Activated T-helper 17 cell treated with anti-CD3 and anti-CD28 coated beads, Interleukin-2, amount 50 U/mL, for 72 hours (primary cell): ENCODE measurements at places on chromosomes 3 and 15. TPM values are rescaled to one million over a fixed set of nuclear protein-coding genes. Genes with fewer than 3 reads are reported as not detected.

CACNA1D gene
- 0.56 TPM for total RNA-seq

CYP8B1 gene
- total RNA-seq = not detected

UNC13C gene
- not detected for total RNA-seq

SLC12A8 gene
- 0.53 TPM for total RNA-seq

RHCG gene
- total RNA-seq = not detected

RBMS3 gene
- total RNA-seq = 5.8 TPM

MKRN3 gene
- 0.29 TPM for total RNA-seq

NOP10 gene
- total RNA-seq = 150 TPM

HYKK gene
- 0.91 TPM for total RNA-seq

SYNM gene
- total RNA-seq = 0.43 TPM

CLRN1 gene
- total RNA-seq = not detected

POTEB gene
- not detected for total RNA-seq

FBXW12 gene
- not detected for total RNA-seq

MESP2 gene
- total RNA-seq = not detected

CHRNA5 gene
- 14.1 TPM for total RNA-seq

GHSR gene
- total RNA-seq = not detected

CSNK1G1 gene
- total RNA-seq = 38.0 TPM

FETUB gene
- total RNA-seq = not detected

GRK7 gene
- total RNA-seq = not detected

CCDC9B gene
- total RNA-seq = 2.7 TPM

DZIP1L gene
- total RNA-seq = not detected

EBLN2 gene
- 8.2 TPM for total RNA-seq

SLC2A2 gene
- total RNA-seq = not detected

FMN1 gene
- 2.0 TPM for total RNA-seq

SPINK8 gene
- not detected for total RNA-seq

TM4SF1 gene
- total RNA-seq = not detected

CHRNB4 gene
- not detected for total RNA-seq

STIMATE gene
- total RNA-seq = 13.6 TPM

PAQR5 gene
- total RNA-seq = not detected

CELSR3 gene
- 27.1 TPM for total RNA-seq

SLC25A20 gene
- 13.4 TPM for total RNA-seq

GOLGA6L7 gene
- not detected for total RNA-seq

CMTM8 gene
- total RNA-seq = 5.2 TPM

CHD2 gene
- 159 TPM for total RNA-seq

TRPM7 gene
- 52.0 TPM for total RNA-seq

COL6A5 gene
- not detected for total RNA-seq

ALPK3 gene
- 0.29 TPM for total RNA-seq

TCF12 gene
- 74.2 TPM for total RNA-seq

RPL22L1 gene
- total RNA-seq = 105 TPM

BUB1B gene
- total RNA-seq = 85.7 TPM

DUSP7 gene
- total RNA-seq = 25.1 TPM

GATA2 gene
- 1.1 TPM for total RNA-seq

YEATS2 gene
- total RNA-seq = 120 TPM

TPRG1 gene
- 14.7 TPM for total RNA-seq

EPHB3 gene
- not detected for total RNA-seq

DNAH1 gene
- total RNA-seq = 26.5 TPM

CYP11A1 gene
- total RNA-seq = not detected

KIF23 gene
- total RNA-seq = 54.5 TPM

CASR gene
- 3.9 TPM for total RNA-seq

LIPH gene
- total RNA-seq = not detected

PLA2G4E gene
- total RNA-seq = 0.13 TPM

SCN10A gene
- total RNA-seq = not detected

SOX14 gene
- total RNA-seq = not detected

TMC3 gene
- not detected for total RNA-seq

NRG4 gene
- total RNA-seq = not detected

ENTPD3 gene
- total RNA-seq = not detected

ZCWPW2 gene
- 0.37 TPM for total RNA-seq

MRAS gene
- 0.67 TPM for total RNA-seq
